ENCODE measurements at places on chromosomes 11 and 22. TPM values are rescaled to one million over a fixed set of nuclear protein-coding genes. Genes with fewer than 3 reads are reported as not detected.
A peak's percentile ranks its signal among the peaks of the same experiment; 100 is the strongest.

Gene PHOX2A
- polyA plus RNA-seq: 0.22 TPM

Gene TOP3B
- polyA plus RNA-seq: 25.2 TPM

Gene WNT7B
- polyA plus RNA-seq: 11.1 TPM

Gene OVOL1
- polyA plus RNA-seq: 9.6 TPM

Gene OR51E1
- 1.8 TPM for polyA plus RNA-seq

Gene GPHA2
- polyA plus RNA-seq: 2.4 TPM

Gene DBX1
- polyA plus RNA-seq: not detected

Gene OR1S2
- polyA plus RNA-seq: not detected

Gene SLC22A9
- polyA plus RNA-seq: not detected

Gene NXPE2
- polyA plus RNA-seq: 0.26 TPM

Gene RNF169
- 18.2 TPM for polyA plus RNA-seq

Gene DDI1
- polyA plus RNA-seq: not detected

Gene FXYD6
- 131 TPM for polyA plus RNA-seq

Gene OR52L1
- polyA plus RNA-seq: not detected

DNA sequence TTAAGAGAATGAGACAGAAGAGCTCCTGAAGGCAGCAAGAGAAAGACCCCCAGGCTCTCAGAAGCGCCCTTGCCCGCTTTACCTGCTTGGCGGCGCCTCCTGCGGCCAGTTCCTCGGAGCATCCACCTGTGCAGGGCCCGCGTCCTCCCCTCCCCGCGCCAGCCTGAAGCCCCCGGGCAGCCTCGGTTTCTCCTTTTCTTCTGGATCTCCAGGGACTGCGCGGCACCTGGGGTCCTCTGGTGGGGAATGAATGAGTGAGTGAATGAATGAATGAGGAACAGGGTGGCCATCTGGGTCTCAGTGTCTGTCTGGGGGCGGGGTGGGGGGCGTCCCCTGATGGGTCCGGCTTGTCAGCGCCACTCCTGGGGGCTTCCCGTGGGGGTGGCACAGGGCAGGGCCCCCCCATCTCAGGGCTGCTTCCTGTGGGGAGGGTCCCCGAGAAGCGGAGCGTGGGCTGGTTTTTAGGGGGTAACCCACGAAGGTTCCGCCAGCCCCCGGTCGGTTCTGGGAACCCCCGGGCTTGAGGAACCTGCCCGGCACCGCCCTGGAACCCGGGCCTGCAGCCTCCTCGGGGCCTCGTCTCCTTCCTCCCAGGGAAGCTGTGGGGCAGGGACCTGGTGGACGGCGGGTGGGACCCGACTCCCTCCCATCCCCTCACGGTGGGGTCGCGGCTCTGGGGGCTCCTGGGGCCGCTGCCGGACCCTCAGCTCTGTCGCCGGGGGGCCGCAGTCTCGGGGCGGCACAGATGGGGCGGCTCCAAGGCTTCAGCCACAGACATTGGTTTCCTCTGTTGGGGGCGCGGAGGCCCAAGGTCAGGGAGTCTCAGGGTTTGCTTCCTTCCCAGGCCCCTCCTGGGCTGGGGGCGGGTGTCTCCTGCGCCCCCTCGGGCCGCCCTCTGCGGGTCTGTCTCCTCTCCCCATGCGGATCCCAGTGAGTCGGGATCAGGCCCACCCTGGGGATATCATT, 8.3 kb upstream of the KRTAP5-7 start:
- DNase-seq: no peak

DNA sequence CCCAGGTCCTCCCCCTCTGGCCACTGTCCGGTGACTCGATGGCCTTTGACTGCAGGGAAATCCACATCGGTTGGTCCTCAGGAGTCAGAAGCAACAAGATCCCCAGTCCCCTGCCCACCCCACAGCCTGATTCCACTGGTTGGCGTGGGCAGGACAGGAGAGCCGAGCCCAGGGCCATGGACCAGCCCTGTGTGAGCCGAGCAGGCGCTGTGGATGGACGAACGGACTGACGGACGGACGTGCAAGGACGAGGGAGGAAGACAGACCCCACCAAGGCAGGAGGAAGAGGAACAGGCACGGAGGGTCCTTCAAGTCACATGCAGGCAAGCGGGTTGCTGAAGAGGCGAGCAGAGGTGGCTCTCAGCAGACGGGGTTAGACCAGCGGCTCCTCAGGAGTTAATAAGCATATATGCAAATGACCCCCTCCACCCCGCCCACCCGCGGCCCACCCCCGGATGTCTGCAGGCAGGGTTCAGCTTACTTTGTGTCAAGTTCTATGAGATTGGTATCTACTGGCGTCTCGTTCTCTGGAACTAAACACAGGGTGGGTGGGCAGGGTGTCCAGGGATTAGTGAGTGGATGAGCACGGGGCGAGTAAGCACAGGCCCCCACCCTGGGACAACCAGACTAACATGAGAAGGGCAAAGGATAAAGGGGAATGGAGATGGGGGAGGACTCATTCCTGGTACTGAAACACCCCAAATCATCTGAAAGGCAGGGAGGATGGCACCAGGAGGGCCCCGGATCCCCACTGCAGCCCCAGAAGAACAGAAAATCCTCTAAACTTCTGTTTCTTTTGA, 26.8 kb downstream of the TPBGL start:
- no peak for DNase-seq

DNA sequence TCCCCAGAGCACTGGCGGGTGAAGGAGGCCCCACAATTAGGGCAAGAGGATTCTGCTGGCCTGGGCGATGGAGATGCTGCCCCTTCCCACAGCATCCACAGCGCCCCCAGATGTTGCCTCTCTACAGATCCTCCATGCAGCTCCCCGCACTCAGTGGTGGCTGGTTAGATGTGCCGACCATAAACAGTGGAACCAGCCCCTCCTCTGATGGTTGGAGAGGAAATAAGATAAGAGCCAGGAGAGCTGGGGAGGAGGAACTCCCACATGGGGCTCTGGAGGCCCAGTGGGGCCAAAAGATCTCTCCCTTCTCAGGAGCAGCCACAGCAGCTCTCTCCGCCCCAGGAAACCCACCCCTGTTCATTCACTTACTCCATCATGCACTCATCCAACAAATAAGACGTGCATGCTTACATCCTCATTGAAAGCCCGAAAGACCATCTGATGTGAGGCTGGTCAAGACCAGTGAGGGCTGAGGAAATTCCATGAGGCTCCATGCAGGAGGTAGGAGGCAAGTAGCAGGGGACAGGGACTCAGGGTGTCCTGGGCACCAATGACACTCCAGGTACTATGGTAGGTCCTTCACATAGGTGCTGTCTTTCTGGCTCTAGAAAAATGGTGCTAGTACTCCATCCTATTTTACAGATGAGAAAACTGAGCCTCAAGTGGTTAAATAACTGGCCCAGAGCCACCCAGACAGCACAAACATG, 1.5 kb downstream of the PTGDR2 start:
- no peak for DNase-seq

GRCh38 chr22:28053896-28054818, 135.1 kb upstream of the PITPNB start:
- DNase-seq: no peak

DNA sequence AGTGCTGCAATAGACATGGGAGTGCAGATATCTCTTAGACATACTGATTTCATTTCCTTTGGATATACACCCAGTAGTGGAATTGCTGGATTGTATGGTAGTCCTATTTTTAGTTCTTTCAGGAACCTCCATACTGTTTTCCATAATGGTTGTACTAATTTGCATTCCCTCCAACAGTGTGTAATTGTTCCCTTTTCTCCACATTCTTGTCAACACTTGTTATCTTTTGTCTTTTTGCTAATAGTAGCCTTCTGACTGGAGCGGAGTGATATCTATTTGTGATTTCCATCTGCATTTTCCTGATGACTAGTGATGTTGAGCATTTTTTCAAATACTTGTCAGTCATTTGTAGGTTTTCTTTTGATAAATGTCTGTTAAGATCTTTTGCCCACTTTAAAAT, 128.9 kb downstream of the CTNND1 start:
- no peak for DNase-seq

DNA sequence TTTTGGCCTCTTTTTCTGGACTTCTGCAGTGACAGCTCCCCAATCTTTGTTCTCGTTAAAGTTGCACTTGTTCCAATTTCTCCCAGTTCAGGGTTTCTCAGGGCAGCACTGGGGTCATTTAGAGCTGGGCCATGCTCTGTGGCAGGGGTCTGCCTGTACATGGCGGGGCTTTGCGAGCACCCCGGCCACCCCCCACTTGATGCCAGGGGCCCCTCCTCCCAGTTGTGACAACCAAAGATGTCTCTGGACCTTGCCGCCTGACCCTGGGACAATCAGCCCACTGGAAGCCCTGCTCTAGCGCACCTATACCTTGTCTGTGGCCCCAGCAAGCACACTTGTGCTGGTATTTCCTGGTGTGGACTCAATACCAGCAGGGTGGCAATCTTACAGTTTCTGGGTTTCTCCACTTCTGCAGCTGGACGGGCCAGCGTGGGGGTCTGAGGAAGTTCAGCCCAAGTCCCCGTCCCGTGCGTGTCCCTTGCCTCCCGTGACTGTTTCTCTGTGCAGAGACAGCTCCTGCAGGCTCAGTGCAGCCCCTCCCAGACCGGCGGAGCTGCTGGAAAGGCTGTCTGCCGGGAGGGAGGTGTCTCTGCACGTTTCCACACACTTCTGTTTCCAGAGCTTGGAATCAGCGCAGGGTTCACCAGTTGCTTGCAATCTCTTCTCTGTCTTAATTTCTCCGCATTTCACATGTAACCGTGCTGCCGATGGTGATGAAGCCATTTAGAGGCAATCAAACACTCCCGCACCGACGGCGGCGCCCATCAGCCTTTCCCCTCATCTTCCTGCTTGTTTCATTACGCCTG, 1328.9 kb downstream of the BRD1 start:
- no peak for DNase-seq

- DNase-seq: peak; percentile 70
These were observed 737 bp upstream of the STIP1 start for GRCh38 chr11:64185175-64185692.

GRCh38 chr11:72723508-72723907, 28.7 kb downstream of the ARAP1 start:
- DNase-seq: no peak

GRCh38 chr11:73107597-73107996, 34.5 kb downstream of the FCHSD2 start:
- no peak for DNase-seq

- no peak for DNase-seq
These were observed 3.8 kb downstream of the INPPL1 start for GRCh38 chr11:72228229-72228843.

DNA sequence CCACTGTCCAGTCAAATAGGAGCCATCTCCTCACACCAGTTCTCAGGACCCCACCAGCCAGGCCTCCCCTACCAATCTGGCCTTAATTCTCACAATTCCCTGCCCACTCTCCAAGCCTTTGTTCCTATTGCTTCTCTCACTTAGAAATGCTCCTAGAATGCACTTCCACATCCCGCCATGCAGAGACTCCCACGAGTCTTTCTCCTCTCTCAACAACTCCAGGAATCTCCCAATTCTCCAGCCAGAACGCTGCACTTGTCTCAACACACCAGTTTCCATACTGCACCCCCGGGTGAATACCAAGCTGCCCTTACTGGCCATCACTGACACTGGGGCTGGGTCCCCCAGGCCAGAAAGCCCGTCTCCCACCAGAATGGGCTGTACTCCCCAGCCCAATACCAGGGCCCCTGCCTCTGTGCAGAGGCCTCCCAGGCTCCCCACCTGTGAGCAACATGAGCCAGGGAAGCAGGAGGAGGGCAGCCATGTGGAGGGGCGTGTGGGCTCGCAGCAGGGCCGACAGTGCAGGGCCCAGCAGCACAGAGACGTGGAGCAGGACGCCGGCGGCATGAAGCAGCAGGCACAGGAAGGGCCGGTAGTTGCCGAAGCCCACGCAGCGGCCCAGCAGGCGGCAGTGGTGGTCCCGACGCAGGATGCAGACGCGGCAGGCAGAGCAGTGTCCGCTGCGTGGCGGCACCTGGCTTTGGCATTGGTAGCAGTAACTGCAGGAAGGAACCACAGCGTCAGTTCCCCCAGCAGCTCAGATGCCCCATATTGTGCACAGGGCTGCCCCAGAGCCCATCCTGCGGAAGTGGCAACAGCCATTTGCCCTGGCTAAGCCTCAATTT, 2.4 kb downstream of the ZDHHC24 start:
- no peak for DNase-seq

DNA sequence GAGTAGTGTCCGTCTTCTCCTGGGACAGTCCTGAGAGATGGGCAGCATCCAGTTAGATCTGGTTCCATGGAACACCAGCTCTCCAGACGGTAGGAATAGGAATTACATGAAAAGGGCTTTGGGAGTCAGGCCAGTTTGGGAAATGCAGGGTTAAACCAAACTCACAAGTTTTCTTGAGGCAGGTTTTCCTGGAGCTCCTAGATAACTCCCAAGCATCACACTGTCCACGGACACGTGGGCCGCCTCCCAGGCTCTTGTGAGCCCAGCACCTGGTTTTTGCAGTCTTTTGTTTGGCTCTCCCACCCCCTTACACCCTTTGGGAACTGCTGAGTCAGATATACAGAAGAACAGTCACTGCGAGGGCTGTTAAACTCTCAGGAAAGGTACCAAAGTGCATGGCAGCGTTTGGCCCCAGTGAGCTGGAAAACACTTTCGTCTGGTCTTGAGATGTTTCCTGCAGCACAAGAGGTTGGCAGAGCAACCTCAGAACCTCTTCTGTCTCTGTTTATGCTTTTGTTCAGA, 90.0 kb downstream of the BCR start:
- no peak for DNase-seq

DNA sequence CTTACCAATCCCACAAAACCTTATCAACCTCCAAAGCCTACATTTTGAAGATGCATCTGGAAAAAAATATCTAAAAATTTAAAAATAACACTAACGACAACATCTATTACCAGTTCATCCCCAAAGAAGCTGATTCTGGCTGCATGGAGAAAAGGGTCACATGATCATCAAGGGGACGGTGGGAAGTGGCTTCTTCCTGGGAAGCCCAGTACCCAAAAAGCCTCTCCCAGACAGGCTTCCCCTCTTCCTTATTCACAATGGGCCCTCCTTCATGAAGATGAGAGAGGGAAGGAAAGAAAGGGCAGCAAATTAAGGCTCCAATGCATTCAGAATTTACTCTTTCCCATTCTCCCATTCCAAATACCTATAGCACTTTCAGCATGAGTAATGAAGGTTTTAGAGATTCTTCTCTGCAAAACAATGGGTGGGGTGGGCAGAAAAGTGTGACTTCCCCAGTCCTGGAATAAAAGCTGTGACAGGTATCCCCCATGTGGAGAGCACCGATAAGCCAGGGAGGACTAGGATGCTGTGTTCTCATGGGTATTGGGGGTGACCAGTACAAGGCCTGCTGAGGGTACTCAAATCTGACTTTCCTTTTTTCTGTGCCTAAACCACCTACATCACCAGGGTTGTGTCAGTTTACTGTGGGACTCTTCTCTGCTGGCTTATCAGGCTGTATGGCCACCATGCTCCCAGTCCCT, 88.2 kb downstream of the SIK3 start:
- DNase-seq: no peak

GRCh38 chr11:120978701-120979100, 45.2 kb upstream of the TBCEL start:
- no peak for DNase-seq

GRCh38 chr11:47891886-47892285, 43.7 kb upstream of the NUP160 start:
- no peak for DNase-seq

DNA sequence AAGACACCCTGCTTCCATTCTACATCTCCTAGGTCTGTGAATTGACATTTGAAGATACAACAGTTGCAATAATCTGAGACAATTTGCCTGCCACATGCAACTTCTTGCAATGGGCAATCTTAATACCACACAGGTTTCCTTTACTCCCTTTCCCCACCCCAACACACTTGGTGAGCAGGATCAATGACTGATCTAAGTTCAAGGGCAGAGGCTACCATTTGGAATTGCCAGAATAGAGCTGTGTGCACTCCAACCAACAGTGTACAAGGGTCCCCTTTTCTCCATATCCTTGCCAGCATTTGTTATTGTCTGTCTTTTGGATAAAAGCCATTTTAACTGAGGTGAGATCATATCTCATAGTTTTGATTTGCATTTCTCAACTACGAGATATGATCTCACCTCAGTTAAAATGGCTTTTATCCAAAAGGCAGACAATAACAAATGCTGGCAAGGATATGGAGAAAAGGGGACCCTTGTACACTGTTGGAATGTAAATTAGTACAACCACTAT, 2.9 kb upstream of the NNMT start:
- DNase-seq: no peak

Data from renal cortex interstitium (tissue), 15 donors.